Dorsolateral prefrontal cortex (tissue), 122 donors: ENCODE measurements at places on chromosomes 3 and 15.

GRCh38 chr3:111986800-111987199 is 8.0 kb downstream of the ABHD10 start:
- DNase-seq = no peak

GRCh38 chr15:42344763-42345162 is 14.5 kb upstream of the CAPN3 start:
- DNase-seq = no peak

DNA sequence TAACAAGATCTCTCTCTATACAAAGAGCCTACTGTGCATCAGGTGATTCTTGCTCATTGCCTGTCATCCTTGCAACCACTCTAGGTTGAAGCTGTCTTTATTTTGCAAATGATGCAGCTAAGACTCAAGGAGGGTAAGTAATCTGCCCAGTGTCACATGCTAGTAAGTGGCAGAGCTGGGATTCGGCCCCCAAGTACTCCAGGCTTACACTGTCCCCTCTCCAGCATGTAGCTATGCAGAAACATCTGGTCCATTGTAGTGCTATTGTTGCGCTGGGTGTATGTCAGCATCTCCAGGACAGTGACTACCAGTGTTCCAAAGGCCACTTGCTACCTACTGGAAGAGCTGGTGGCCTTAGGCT is 248.9 kb downstream of the SLCO3A1 start:
- DNase-seq = no peak

- DNase-seq = no peak
These were observed 122.5 kb downstream of the LEKR1 start for GRCh38 chr3:156948402-156949210.

GRCh38 chr15:66092053-66093016 is 161.2 kb downstream of the MEGF11 start:
- DNase-seq = no peak

DNA sequence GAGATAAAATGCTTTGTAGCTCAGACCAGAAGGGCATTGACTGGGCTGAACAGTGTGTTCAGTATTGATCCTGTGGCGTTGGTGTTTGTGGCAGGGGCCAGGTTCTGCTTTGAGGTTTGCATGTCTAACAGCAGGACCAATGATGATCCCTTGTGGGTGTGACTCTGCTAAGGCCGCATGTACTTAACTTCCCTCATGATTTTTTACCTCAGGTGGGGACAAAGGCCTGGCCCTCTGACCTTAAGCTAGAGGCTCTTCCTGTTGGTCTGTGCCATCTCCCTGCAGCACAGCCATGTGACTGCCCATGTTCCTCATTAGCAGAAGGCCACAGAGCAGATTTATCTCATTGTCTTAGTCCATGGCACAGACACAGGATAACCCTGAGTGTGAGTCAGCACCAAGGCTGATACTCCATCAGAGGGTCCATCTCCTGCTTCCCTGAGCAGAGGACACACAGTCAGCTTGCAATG is 34.3 kb upstream of the BSN start:
- no peak for DNase-seq
